Stimulated activated CD4-positive, alpha-beta T cell treated with anti-CD3 and anti-CD28 coated beads, Interleukin-1b, Interleukin-23, amount 100 ng/mL, for 24 hours (primary cell): ENCODE measurements at places on chromosomes 12 and 14.
A peak's percentile ranks its signal among the peaks of the same experiment; 100 is the strongest.

GRCh38 chr14:64945431-64946178 lies 3.1 kb upstream of the GPX2 start:
- DNase-seq = no peak

DNA sequence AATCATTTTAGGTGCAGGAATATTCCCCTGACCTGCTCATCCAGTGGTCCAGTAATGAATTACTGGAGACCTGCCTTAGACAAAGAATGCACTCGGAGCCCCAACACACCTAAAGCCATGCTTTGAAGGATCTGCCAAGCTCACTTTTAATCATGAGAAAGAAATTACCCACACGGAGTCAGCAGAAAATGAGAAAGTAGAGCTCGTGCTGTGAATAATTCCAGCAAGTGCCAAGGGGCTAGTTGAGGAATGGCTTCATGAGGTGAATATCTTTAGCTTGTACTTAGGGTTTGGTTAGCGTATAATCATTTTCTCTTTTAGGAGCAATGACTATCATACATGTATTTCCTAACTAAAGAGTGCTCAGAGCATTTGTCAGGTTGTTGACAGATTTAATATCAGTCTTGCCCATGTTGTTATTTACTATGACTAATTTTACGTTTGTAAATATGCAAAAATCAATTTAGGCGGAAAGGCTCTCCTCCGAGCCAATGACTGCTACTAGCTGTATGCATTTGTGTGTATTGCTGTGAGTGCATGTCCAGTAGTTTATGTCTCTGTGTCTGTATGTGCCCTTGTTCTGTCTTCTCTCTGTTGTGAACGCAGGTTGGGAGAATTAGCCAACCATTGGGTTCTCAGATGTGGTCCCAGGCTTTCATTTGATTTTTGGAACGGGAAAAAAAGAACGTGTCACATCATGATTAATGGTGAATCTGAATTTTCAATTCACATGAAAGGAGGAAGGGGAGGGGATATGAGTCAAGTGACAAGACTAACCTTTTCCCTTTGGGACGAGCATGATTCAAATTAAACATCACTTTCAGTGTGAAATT lies 98.4 kb downstream of the RMST start:
- no peak for DNase-seq

- DNase-seq = no peak
Observed at GRCh38 chr14:105171004-105171673, 2.6 kb upstream of the JAG2 start.

DNA sequence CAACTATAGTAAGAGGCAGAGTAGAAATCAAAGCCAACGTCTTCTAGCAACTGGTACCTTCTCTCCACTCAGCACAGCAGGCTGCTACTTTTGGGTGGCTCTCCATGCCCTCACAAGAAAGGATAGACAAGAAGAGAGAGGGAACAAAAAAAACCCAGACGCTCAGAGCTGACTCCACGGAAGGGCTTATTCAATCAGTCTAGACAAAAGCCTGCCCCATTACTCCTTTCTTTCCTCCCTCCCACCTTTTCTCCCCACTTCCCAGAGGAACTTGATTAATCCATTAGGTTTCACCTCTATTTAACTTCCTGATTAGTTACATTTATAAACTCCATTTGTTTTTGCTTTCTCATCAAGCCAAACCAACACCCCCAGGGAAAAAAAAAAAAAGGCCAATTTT lies 71.1 kb upstream of the CCDC60 start:
- no peak for DNase-seq

GRCh38 chr12:71708658-71709057 lies 22.8 kb downstream of the TMEM19 start:
- no peak for DNase-seq

DNA sequence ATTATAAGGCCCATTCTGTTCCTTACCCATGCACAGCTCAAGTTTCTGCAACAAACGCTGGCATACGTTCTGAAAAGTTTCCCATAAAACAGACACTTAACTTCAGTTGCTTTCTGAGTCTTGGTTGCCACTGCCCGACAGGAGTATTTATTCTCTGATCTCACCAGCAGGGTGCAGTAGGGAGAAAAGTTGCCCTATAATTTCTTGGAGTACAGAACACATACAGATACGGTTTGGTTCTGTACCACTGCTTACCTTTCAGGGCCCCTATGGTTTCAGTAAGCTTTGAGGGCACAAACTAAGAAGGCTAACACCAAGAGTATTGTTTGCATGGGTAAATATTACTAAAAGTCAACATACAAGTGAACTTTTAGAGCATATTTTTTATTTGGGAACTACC lies 77.9 kb downstream of the SPATA7 start:
- no peak for DNase-seq

- no peak for DNase-seq
Observed at GRCh38 chr12:127388985-127389384, 878.0 kb upstream of the TMEM132C start.

DNA sequence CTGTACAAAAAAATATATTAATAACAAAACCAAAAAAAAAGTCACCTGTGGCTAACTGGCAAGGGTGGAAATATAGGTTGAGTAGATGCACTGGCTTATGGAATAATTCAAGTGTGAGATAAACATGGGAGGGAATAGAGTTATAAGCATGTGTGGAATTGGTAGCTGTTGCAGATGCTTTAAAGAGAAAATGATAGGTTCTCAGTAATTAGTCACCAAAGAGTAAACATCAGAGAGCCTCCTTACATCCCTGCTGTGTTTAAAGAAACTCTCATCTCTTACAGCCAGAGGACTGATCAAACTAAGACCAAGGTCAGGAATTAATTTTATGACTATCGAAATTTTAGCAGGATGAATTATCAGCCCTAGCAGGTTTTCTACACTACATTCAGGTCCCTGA lies 70.5 kb downstream of the EGLN3 start:
- no peak for DNase-seq

- peak; percentile 84 for DNase-seq
Observed at GRCh38 chr12:55930771-55931316, at the start of gene DGKA. Gene DGKA, plus strand, starts transcription at chr12:55931162. Its CDS starts 5,342 bp downstream, at chr12:55936504.

- DNase-seq = no peak
Observed at GRCh38 chr14:75513911-75514672, 8.2 kb upstream of the BATF start.

DNA sequence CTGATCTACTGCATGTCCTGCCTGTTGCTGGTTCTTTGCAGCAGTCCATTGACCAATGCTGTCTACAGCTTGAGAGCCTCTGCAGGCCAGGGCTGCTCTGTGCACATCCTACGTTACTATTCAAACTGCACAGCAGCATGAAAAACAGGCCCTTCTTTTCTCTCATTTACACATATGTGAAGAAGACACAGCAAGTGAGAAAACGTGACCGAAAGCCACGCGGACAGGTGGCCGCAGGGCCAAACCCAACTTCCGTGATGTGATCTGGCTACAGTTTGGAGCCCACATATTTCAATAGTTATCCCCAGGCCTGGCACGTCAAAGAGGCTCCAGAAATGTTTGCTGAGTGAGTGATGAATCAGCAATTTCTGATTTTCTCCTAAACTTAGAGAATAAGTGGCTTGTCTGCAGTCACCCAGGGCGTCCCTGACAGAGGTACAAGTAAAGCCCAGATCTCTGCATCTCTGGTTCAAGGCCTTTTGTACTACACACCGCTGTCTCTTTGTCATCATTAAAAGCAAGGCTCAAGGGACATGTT lies 17.9 kb upstream of the TCL1B start:
- no peak for DNase-seq

DNA sequence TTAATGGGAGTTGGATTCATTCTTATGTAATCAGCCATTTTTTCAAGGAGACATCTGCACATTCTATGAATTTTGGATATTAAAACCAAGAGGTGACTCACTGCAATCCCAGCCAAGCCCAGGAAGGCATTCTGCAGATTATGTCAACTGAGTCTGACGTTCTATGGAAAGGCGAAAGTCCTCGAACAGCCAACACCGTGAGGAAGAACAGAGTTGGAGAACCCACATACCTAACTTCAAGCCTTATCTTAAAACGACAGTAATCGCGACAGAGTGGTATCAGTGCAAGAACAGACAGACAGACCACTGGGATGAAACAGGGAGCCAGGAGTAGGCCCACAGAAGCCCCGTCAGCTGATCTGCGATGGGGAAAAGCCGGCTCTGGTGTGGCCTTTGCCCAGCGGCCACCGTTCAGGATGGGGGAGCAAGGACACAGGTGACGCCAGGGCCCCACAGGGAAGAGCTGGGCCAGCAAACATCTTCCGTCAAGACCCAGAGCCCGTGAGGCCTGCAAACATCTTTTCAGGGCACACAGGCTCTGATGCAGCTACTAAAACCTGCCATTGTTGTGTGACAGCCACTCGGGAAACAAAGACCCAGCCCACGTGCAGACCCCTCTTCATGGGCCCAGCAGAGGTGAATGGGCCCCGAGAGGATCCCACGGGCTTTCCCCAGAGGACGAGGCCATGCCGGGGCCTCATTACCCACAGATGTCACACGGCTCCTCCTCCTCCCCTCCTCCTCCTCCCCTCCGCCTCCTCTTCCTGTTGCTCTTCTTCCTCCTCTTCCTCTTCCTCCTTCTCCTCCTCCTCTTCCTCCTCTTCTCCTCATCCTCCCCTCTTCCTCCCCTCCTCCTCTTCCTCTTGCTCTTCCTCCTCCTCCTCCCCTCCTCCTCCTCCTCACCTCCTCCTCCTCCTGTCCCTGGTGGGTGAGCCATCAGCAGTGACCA lies 277.6 kb downstream of the ADGRD1 start:
- DNase-seq = no peak

DNA sequence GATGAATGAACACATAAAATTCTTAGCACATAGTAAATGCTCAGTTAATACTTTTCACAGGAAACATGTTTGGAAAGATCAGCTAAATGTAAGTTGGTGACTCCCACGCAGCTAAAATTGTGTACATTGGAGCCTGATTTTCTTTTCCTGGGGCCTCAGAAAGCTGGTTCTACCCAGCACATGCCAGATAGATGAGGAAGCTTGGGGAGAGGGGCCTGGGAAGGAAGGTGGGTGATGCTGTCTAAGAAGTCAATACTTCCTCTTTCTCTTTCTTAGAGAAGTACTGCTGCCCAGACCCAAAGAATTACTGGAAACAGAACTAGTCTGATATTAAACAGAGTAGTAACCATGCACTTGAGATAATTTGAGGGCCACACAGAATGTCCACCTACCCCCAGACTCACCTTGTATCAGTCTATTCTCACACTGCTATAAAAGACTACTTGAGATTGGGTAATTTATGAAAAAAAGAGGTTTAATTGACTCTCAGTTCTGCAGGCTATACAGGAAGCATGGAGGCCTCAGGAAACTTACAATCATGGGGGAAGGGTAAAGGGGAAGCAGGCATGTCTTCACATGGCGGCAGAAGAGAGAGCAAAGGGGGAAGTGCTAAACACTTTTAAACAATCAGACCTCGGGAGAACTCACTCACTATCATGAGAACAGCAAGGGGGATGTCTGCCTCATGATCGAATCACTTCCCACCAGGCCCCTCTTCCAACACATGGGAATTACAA lies 123.3 kb upstream of the MED13L start:
- no peak for DNase-seq

DNA sequence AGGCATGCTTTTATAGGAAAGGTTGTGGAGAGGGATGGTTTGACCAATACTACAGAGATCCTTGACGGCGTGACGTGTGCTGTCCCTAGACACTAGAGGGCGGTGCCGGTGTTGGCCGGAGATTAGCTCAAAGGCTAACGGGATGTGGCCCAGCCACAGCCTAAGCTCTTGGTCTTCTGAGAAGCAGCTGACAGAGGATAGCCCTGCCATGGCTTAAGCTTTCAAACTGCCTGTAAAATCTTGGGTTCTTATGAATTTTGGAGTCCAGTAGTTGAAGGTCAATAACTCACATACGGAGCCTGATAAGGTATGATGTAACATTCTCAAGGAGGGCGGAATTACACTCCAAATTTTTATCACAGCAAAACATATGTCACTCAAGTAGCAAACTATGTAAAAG lies 515.7 kb upstream of the ATXN7L3B start:
- no peak for DNase-seq
